ENCODE measurements at places on chromosomes 7 and 10.

GRCh38 chr7:2771274-2771731, 72.8 kb downstream of the GNA12 start:
- DNase-seq, result no peak

DNA sequence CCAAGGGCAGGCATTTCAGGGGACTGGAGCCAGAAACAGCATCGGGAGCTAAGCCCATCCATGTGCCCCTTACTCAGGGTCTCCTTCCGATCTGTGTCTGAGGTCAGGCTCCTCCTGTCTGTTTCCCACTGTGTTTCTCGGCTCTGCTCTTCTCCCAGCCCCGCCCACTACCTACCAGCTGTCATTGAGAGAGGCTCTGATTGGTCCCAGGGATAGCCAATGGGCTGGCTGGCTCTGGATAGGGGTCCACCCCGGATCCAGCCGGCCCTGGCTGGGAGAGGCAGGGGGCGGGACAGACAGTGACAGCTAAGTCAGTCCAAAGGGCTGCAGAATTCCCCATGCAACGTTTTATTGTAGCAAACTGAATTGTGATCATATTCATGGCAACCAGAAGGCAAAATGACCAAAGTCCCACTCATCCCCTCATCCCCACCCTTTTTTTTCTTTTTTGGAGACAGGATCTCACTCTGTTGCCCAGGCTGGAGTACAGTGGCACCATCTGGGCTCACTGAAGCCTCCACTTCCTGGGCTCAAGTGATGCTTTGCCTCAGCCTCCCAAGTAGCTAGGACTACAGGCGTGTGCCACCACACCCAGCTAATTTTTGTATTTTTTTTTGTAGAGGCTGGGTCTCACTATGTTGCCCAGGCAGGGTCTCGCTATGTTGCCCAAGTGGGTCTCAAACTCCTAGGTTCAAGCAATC, 76.3 kb downstream of the CLIP2 start:
- DNase-seq, result peak; percentile 92

GRCh38 chr7:135757719-135758411, 9.3 kb upstream of the FAM180A start:
- no peak for DNase-seq

- no peak for DNase-seq
Measured at GRCh38 chr7:116258734-116259133, 48.4 kb downstream of the TES start.

GRCh38 chr10:133030781-133031180, 56.9 kb upstream of the ADGRA1 start:
- peak; percentile 62 for DNase-seq

DNA sequence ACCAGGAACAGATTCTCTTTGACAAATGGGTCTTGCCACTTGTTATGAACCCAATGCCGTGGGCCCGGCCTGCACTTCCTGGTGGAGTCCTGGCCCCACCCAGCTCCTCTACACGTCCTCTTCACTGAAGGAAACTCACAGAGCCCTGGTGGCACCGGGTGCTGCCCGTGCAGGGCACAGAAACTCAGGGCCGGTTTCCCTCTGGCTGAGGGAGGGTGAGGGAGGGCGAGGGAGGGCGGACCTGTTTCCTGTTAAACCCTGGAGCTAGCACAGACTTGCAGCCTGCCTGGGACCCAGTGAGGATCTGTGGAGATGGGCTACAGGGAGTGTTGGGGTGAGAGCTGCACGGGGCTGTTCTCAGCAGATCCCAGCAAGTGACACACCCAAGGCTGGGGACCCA, 596.3 kb downstream of the PTPRN2 start:
- DNase-seq, result no peak

DNA sequence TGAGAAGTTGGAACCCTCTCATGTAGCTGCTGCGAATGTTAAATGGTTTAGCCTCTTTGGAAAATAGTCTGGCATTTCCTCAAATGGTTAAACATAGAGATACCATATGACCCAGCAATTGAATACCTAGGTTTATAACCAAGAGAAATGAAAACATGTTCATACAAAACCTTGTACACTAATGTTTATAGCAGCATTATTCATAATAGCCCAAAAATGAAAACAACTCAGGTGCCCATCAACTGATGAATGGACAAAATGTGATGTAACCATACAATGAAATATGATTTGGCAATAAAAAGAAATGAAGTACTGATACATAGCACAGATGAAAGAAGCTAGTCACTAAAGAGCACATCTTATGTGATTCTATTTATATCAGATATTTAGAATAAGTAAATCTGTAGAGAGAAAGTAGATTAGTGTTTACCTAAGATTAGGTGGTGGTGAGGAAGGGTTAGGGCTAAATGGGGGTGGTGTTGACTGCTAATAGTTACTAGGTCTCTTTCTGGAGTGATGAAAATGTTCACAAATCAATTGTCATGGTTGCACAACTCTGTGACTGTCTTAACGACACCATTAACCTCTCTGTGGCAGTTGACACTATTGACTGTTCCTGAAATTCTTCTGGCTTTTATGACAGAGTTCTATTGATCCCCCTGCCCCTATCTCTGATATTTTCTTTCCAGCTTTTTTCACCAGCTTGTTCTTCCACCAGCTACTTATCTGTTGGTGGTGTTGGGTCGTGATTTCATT, 35.2 kb downstream of the VCL start:
- DNase-seq, result no peak

DNA sequence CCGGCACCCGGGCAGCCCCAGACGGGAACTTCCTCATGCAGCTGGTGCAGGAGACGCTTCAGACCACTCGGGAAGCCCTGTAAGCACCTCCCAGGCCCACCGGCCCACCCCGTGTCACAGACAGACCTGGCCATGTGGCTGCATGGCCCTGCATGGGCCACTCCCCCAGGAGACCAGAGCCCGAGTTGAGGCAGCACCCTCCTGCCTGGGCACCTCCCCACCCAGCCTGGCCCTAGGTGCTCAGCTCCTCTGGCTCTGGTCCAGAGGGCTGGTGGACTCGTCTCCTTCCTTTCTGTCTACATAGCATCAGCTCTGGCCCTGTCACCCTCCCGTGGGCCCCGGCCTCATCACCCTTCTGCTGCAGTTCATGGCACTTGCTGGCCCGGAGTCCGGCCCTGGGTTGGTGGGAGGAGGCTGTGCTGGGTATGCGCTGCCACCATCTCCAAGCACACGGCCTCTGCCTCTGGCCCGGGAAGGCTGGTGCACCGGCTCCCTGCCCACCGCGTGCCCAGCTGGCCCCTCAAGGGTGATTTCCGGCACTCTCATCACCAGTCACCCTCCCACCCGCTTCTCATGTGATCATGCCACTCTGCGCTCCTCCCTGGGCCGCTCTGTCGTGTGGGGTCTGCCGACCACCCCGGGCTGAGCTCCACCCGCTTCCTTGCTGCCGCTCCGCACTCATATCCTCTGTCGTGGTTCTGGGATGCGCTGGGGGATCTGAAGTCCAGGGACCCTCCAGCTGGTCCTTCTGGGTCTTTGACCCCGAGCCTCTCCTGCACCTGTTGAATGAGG, 53.1 kb upstream of the DPYSL4 start:
- no peak for DNase-seq

DNA sequence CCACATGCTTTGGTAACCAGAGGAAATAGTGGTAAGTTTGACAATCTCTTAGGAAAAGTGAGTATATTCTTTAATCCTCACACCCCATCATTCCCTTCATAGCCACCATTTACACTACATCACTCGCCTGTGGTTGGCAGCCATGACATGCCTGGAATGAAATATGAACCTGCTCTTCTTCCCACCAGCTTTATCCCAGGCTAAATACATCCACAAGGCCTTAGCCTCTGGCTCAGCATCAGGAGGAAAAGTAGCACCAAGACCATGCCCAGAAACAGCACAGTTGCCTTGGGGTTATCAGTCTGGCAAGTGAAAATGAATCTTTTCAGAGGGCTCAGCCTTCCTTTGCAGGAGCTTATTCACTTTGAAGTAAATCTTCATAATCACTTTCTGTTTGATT, 40.3 kb downstream of the SGCE start:
- no peak for DNase-seq

- DNase-seq, result no peak
Measured at GRCh38 chr10:16863766-16864165, 46.5 kb upstream of the RSU1 start.

- no peak for DNase-seq
Measured at GRCh38 chr10:126196281-126196680, 192.0 kb downstream of the ADAM12 start.

DNA sequence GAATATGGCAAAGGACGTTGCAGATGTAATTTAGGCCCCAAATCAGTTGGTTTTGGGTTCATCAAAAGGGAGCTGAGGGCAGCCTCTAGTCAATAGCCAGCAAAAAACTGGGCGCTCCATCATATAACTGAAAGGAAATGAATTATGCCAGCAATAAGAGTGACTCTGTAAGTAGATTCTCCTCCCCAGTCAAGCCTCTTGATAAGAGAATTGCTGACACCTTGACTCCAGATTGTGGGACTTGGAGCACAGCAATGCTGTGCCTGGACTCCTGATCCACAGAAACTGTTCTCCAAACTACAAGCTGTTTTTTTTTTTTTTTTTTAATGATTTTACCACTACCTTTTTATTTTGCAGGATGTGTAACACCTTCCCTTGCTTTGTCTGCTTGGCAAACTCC, 25.5 kb downstream of the ZFAND4 start:
- no peak for DNase-seq

GRCh38 chr7:114405427-114405826, 9.2 kb upstream of the FOXP2 start:
- DNase-seq, result no peak

DNA sequence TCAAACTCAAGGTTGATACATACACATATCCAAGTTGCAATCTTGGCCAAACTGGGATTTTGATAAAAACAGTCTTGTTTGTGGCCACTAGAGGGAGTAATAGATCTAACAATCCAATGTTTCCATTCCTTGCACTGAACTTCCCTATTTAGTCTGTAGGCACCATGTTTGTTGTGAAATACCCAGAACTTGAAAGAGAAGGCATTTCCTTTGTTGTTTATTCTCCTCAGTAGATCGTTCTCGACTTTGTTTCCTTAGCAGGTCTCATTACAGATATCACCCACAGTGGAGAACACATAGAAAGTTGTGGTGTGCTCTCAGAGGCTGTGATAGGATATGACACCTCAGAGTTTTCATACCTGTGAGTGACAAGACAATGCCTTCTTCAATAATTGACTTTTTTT, 70.3 kb upstream of the MXI1 start:
- DNase-seq, result no peak

- no peak for DNase-seq
Measured at GRCh38 chr10:93436591-93437085, 45.5 kb downstream of the MYOF start.

DNA sequence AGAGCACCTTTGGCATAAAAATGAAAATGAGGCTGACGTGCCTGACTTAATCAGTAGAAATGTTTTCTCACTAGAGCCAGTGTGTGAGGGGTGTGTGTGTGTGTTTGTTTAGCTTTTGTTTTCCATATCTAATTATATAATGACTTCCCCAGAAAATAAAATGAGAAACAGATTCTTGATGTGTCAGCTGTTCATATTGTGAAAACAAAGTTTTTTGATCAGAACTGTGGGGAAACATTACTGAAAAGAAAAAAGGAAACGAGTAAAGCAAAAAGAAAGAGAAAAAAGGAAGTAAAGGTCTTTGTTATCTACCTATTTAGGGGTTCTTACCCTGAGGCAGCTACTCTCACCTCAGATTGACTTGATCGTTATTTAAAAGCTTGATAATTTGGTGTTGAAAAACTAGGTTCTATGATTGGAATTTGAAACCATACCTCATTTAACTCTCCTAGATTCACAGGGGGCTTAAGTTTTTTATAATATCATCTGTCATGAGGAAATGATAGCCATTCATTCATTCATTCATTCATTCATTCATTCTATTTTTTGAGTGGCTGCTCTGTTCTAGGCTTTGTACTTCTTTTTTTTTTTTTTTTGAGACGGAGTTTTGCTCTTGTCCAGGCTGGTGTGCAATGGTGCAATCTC, 58.0 kb downstream of the CREM start:
- no peak for DNase-seq

DNA sequence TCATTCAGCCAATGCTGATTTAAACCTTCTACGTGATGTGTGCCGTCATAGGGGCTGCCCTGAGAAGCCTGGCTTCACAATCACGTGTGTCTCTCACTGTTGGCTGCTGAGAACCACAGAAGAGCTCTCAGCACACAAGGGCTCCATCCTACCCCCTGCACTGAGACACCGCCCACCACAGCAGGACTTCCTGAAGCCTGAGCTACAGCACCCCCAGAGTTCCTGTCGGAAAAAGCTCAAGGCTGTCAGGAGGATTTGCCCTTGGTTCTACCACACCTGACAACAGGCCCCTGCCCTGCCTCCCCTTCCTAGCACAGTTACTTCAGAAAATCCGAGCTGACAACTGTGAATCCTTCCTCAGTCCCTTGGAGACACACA, 191.9 kb downstream of the MAD1L1 start:
- DNase-seq, result peak; percentile 12

- DNase-seq, result no peak
Measured at GRCh38 chr7:139709485-139709884, 68.3 kb downstream of the HIPK2 start.

GRCh38 chr7:113622796-113623195, 296.0 kb downstream of the PPP1R3A start:
- DNase-seq, result no peak

- DNase-seq, result no peak
Measured at GRCh38 chr7:101233907-101234547, 3.6 kb downstream of the CLDN15 start.

GRCh38 chr10:5809527-5810154, 3.6 kb downstream of the GDI2 start:
- DNase-seq, result no peak

- DNase-seq, result no peak
Measured at GRCh38 chr7:87038993-87039690, 20.3 kb downstream of the ELAPOR2 start.

DNA sequence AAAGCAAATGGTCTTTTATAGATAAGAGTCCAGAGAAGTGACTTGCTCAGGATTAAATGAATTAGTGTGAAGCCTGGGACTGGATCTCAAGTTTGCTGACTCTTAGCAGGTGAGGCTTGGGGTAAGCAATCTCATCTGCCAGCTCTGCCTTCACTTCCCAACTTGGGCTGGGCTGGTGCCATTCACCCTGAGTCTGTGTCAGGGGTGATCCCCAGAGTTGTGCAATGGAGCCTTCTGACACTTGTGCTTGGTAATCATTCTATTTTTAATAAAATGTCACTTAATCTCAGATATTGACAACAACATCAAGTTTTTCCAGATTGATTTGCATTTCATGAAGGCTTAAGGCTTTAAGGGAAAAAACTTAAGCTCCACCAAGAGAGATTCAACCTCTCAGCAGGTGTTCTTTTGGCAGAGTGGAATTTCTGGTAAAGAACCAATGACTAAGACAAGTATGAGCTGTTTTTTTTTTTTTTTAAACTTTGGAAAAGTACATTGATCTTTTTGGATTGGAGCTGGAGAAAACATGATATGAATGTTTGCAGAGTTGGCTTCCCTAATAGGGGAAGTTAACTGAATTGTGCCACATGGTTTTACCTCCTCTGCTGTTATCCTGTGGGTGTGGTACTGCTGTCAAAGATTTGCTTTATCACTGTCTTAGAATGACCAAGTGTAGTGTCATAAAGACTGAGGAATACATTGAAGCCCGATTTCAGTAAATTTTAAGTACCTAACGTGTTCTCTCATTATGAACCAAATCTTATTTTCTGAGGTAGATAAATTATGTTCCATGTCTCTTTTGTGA, 48.6 kb upstream of the GPR37 start:
- DNase-seq, result no peak

Measured in WTC11 (cell line).